ENCODE measurements at places on chromosomes 13 and 19. TPM values are rescaled to one million over a fixed set of nuclear protein-coding genes. Genes with fewer than 3 reads are reported as not detected.
A peak's percentile ranks its signal among the peaks of the same experiment; 100 is the strongest.

Gene RAB3D
- 16.2 TPM for polyA plus RNA-seq

Gene ITGBL1
- 137 TPM for polyA plus RNA-seq

Gene PSG1
- 23.3 TPM for polyA plus RNA-seq

Gene COX6B2
- 0.03 TPM for polyA plus RNA-seq

Gene ZNF724
- 4.2 TPM for polyA plus RNA-seq

Gene SMG9
- polyA plus RNA-seq: 10.2 TPM

Gene GNA15
- not detected for polyA plus RNA-seq

Gene CALR
- polyA plus RNA-seq: 2,698 TPM

Gene ICAM4
- polyA plus RNA-seq: 0.42 TPM

GRCh38 chr13:100875392-100876043, 200.9 kb upstream of the TMTC4 start:
- peak; percentile 97 for DNase-seq
- H3K4me3 ChIP-seq: no peak overlapping the region

DNA sequence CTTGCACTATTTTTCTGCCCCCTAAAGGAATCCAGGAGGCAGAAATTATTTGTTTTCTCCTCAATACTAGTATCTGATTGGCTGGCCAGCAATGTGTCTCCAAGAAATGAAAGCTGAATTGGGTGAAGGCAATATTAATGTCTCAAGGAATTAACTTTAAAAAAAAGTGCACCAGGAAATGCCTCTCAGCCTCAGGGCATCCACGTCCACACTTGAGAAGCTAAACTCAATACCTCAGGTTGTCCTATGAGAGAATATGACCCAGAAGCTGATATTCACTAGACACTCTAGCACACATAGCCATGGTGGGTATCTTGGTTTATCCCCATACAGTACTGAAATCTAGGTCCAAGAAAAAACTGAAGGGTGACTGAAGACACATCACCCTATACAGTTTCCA, 2.1 kb downstream of the ZNF91 start:
- DNase-seq: no peak
- H3K4me3 ChIP-seq: no peak overlapping the region
- no peak overlapping the region for H3K27ac ChIP-seq
- peaks cover 2% of the 10 kb centered on the region for H3K4me1 ChIP-seq
- H3K27me3 ChIP-seq: no peaks in the 10 kb centered on the region
- H3K36me3 ChIP-seq: peaks cover 3% of the 10 kb centered on the region

GRCh38 chr19:52453324-52454094, at the start of gene ZNF578:
ZNF578 (plus strand) TSS chr19:52453553; CDS start chr19:52501846, 48,293 bp downstream.
- H3K27me3 ChIP-seq: no peaks in the 10 kb centered on the region
- H3K4me3 ChIP-seq: peak within 1 kb of the TSS; percentile 72
- no peaks in the 10 kb centered on the region for H3K36me3 ChIP-seq
- no peaks in the 10 kb centered on the region for H3K4me1 ChIP-seq

DNA sequence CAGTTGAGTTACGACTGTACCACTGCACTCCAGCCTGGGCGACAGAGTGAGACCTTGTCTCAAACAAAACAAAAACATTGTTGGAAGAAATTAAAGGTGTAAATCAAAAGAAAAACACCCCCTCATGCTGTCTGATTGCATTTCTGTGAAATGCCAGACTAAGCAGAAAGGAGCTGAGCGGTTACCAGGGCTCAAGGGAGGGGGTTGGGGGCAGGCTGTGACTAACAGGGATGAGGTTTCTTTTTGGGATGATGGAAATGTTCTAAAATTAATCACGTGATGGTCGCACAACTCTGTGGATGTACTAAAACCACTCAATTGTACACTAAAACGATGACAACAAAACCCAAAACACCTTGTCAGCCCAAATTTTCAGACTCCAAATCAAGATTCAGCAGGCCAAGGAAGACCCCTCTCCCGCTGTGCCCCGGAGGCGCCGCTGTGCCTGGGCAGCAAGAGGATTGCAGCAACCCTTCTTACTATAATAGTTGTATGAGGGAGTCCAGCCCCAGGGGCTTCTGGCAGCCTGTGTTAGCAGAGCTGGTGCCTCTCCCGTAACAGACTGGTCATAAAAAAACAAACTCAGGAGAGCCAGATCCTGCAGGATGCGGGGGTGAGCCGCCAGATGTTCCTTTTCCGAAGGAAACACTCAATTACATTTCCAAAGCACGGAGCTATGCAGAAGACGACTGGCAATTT, 20.9 kb downstream of the CAPS start:
- peak; percentile 86 for DNase-seq
- H3K4me3 ChIP-seq: peak overlapping the region; percentile 13
- H3K27me3 ChIP-seq: no peaks in the 10 kb centered on the region
- peaks cover 13% of the 10 kb centered on the region for H3K36me3 ChIP-seq
- H3K27ac ChIP-seq: peak overlapping the region; percentile 82

GRCh38 chr13:95251641-95252040, 49.6 kb downstream of the ABCC4 start:
- H3K4me1 ChIP-seq: peaks cover 16% of the 10 kb centered on the region
- no peak overlapping the region for H3K4me3 ChIP-seq
- no peaks in the 10 kb centered on the region for H3K36me3 ChIP-seq
- no peak for DNase-seq
- no peak overlapping the region for H3K27ac ChIP-seq

DNA sequence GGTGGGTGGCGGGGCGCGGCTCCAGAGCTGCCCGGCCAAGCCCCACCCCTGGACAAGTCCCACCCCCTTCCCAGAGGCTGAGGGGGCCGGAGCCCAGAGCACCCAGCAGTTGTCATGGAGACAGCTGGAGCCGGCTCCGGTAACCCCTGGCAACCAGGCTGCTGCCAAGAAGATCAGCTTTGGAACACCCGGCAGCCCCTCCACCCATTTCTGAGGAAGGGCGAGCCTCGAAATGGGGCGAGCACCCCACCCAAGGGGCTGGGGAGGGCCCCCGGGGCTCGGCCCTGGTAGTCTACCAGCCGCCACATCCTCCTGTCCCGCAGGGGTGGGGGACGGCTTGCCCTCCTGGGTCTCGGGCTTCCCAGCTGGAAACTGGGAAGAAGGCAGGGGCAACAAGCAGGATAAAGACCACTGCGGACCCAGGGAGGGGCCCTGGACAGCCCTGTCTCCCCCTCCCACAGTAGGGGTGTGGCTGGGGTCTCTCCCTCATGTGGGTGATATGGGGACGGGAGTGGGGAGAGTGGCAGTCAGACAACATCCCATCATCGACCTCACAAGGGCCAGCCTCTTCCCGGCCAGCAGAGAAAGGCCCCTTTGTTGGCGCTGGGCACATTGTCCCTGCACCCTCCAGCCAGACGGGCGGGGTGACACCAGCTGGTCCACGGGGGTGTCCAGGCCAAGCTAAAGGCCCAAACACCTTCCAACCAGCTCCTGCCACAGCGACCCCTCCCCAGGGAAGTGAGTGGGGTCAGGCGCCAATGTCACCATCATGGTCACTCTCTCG, 1.5 kb downstream of the CERS1 start:
- H3K4me3 ChIP-seq: peak overlapping the region; percentile 52
- peak; percentile 62 for DNase-seq
- H3K4me1 ChIP-seq: peaks cover 2% of the 10 kb centered on the region
- peaks cover 19% of the 10 kb centered on the region for H3K27me3 ChIP-seq
- H3K27ac ChIP-seq: no peak overlapping the region

GRCh38 chr19:1438933-1439354, 748 bp downstream of the RPS15 start:
- H3K4me1 ChIP-seq: peaks cover 2% of the 10 kb centered on the region
- peak overlapping the region; percentile 86 for H3K4me3 ChIP-seq
- H3K36me3 ChIP-seq: peaks cover 40% of the 10 kb centered on the region
- H3K27me3 ChIP-seq: no peaks in the 10 kb centered on the region
- H3K27ac ChIP-seq: peak overlapping the region; percentile 96
- no peak for DNase-seq

- no peaks in the 10 kb centered on the region for H3K4me1 ChIP-seq
- no peak overlapping the region for H3K27ac ChIP-seq
- no peak overlapping the region for H3K4me3 ChIP-seq
- no peaks in the 10 kb centered on the region for H3K27me3 ChIP-seq
Observed at GRCh38 chr13:113723410-113724015, 35.5 kb upstream of the TMEM255B start.

DNA sequence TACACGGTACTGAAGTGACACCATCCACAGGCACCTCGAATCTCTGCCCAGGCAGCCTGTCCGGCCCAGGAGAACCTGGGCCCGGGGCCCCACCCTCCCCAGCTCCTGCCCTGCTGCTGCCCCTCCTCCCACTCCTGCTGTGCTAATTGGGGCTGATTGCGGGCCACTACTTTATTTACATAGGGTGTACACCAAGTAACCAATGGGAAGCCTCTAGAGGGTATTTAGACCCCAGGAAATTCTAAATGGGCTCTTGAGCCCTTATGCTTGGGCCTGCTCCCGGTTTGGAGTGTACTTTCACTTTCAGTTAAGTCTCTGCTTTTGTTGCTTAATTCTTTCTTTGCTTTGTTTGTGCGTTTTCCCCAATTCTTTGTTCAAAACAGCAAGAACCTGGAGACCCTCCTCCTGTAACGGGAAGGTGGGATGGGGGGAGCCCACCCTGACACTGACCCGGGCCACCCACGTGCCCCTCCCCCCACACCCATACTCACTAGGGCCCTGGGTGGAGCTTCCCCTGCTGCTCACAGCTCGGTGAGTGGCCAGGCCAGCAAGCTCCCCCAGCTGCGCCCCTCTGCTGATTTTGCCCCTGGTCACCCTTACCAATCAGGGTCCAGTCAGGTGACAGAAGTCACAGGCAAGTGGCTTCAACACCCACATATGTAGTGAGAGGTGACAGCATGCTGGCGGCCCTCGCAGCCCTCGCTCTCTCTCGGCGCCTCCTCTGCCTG, 9.4 kb downstream of the SCGB2B2 start:
- peak; percentile 18 for DNase-seq
- peak overlapping the region; percentile 54 for H3K27ac ChIP-seq
- peak overlapping the region; percentile 42 for H3K4me3 ChIP-seq
- no peaks in the 10 kb centered on the region for H3K27me3 ChIP-seq
- no peaks in the 10 kb centered on the region for H3K4me1 ChIP-seq
- no peaks in the 10 kb centered on the region for H3K36me3 ChIP-seq

GRCh38 chr19:920051-920864, 3.1 kb downstream of the KISS1R start:
- no peak overlapping the region for H3K27ac ChIP-seq
- H3K4me3 ChIP-seq: no peak overlapping the region
- H3K4me1 ChIP-seq: peaks cover 3% of the 10 kb centered on the region
- peaks cover 29% of the 10 kb centered on the region for H3K27me3 ChIP-seq
- DNase-seq: no peak

DNA sequence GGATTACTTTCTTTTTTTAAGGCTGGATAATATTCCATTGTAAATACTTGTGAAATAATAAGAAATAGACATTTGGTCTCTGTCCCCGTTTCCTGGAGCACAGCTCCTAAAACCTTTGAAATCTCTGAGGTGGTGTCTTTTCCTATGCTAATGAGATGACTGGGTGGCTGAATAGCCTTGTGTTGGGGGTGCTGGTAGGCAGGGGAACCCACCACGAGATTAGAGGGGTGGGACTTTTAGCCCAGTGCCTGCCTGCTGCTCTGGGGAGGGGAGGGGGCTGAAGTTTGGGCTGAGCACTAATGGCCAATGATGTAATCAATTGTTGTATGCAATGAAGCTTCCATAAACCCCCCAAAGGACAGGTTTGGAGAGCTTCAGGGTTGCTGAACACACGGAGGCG, 175.7 kb downstream of the FGF9 start:
- H3K4me1 ChIP-seq: no peaks in the 10 kb centered on the region
- no peak overlapping the region for H3K4me3 ChIP-seq
- no peak overlapping the region for H3K27ac ChIP-seq
- DNase-seq: no peak
- no peaks in the 10 kb centered on the region for H3K36me3 ChIP-seq

DNA sequence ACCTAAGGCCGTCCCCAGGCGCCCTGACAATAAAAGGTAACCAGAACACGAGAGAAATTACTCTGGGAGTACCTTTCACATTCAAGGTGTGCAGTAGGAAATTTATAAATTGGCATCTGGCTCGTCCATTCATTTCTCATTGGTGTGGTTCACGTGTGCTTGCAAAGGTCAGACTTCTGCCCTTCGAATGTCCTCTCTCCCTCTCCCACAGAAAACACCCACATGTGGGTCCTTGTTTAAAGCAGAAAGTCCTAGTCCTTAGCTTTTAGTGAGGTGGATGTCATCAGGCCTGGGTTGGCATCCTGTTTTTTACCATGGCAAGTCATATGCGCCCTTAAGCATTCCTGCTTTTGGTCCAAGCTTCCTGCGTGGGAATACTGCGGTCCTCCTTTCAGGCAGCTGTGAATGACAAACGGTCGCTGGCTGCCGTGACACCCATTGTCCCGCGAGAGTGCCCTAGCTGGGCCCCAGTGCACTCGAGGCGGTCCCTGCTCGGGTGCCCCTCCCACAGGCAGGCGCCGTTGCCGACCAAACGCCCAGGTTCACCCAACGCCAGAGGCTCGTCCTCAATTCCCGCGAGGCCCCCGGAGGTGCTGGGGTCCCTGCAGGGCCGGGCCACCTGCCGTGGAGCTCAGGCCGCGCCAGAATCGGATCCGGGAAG, at the start of gene NUDT19:
TSS of gene NUDT19 (plus strand) at position 531 of the 661 bp plus-strand sequence. CDS start 140 bp downstream, outside the sequence.
- peaks cover 2% of the 10 kb centered on the region for H3K4me1 ChIP-seq
- DNase-seq: peak; percentile 78
- H3K4me3 ChIP-seq: peak within 1 kb of the TSS; percentile 42
- H3K27me3 ChIP-seq: no peaks in the 10 kb centered on the region
- H3K27ac ChIP-seq: peak within 1 kb of the TSS; percentile 75

DNA sequence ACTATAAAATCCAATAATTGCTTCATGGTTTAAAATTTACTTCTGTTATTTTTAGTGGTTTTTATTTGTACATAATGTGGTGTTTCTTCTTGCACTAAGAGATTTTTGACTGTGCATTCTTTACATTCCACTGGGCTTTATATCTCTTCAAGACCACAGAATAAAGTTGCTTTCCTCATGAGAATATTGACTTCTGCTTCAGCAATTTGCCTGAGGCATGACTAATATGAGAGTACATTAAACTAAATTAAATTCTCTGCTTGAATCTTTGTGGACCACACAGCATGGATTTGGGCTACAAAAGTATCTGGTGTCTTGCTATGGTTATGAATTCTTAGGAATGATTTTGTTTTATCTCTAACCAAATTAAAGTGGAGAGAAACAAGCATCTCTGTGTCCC, 1463.4 kb upstream of the PCDH20 start:
- no peaks in the 10 kb centered on the region for H3K36me3 ChIP-seq
- no peak overlapping the region for H3K27ac ChIP-seq
- H3K4me1 ChIP-seq: no peaks in the 10 kb centered on the region
- DNase-seq: peak; percentile 32
- no peaks in the 10 kb centered on the region for H3K27me3 ChIP-seq

- no peak overlapping the region for H3K4me3 ChIP-seq
- peaks cover 8% of the 10 kb centered on the region for H3K4me1 ChIP-seq
- no peak for DNase-seq
- H3K27ac ChIP-seq: no peak overlapping the region
- no peaks in the 10 kb centered on the region for H3K36me3 ChIP-seq
- H3K27me3 ChIP-seq: peaks cover 6% of the 10 kb centered on the region
Observed at GRCh38 chr19:46298479-46299003, 1.7 kb downstream of the HIF3A start.

GRCh38 chr13:108560093-108560492, 69.3 kb upstream of the MYO16 start:
- H3K4me3 ChIP-seq: no peak overlapping the region
- H3K27me3 ChIP-seq: no peaks in the 10 kb centered on the region
- no peaks in the 10 kb centered on the region for H3K4me1 ChIP-seq
- no peak overlapping the region for H3K27ac ChIP-seq

Measured in fibroblast of lung (primary cell).